WTC11 (cell line): ENCODE measurements at places on chromosomes 16 and 17. TPM values are rescaled to one million over a fixed set of nuclear protein-coding genes. Genes with fewer than 3 reads are reported as not detected.

TRIM47 gene
- 4.4 to 10.0 TPM (median 6.8 TPM) in 3 replicates for total RNA-seq

DHRS7C gene
- total RNA-seq = not detected in 3 replicates

PRKCB gene
- total RNA-seq = 6.9 to 13.4 TPM (median 11.3 TPM) in 3 replicates

GRCh38 chr17:48814504-48814903, 2.5 kb downstream of the TTLL6 start:
- peak; percentile 78 for DNase-seq

GRCh38 chr17:68600067-68600930, 868 bp downstream of the FAM20A start:
- peak; percentile 81 for DNase-seq
